ENCODE measurements at places on chromosomes 4 and X.

DNA sequence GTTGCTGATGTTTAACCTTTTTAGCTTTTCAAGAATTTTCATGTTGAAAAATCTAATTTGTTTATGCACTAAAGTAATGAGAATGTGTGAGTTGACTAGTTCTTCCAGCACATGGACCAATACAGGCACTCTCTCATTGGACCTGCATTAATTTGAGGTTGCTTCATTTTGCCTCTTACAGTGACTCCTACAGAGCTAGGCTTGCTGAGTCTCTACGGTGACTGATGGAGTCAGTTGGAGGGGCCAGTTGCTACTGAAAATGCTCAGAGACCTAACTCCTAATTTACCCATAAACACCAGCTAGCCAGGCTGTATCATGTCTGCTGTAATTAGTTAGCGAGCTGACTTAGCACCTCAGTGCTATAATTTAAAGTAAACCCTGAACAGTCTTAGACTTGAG lies 10.9 kb downstream of the MTHFD2L start:
- DNase-seq = no peak

DNA sequence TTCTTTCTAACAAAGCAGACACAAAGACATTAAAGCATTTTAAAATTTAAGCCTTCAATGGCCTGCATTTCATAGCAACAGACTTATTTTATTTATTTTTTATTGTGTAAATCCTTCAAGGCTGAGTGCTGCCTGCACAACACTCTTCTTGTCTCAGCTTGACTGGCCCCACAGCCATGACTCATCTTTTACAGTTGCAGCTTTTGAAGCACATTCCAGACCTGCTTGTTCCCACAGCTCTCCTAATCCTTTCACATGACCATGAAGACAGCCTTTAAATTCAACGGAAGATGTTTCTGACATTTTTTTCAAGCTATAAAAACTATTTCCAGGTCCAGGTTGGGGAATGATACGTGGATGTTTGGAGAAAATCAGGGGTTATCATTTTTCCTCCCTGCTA lies 276.9 kb upstream of the TACR3 start:
- DNase-seq = peak; percentile 94

DNA sequence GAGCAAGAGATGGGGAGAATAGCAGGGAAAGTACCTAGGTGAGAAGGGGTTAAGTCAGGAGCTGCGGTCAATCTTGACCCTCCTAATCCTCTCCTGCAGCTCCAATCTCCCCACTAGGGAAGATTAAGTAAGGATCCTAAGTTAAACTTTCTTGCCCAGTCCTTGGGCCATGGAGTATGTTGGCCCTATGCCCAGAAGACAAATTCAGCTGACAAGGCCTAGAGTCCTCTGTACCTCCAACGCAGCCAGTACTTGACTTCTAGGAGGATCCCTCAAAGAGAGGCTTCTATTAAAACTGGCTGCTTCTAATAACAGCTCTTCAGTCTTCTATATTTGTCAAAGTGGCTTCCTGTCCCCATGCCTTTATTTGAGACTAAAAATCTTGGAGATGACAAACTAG lies 1.4 kb downstream of the CLDN2 start:
- DNase-seq = no peak

DNA sequence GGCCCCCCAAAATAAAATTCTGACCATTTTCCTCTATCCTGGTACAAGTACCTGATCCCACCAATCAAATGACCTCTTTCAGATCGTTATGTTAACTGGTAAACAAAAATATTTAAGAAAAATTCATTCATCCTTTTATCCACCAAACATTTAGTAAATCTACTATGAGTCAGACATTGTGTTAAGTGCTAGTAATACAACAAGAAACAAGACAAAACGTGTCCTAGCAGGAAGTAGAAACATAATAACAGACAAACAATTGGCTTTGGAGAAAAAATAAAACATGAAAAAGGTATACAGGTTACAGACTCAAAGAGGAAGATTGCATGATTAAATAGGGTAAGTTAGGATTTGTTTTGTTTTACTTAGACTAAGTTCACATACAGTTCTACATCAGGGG lies 43.7 kb downstream of the ANTXR2 start:
- DNase-seq = peak; percentile 41

GRCh38 chr4:52873191-52873590 lies 11.1 kb downstream of the RASL11B start:
- DNase-seq = peak; percentile 60

- DNase-seq = no peak
Measured at GRCh38 chrX:115134382-115134781, 54.8 kb upstream of the RBMXL3 start.

- DNase-seq = no peak
Measured at GRCh38 chr4:169018406-169018805, 8.4 kb upstream of the CBR4 start.

GRCh38 chr4:159684061-159684460 lies 581.2 kb downstream of the RAPGEF2 start:
- peak; percentile 29 for DNase-seq

- DNase-seq = no peak
Measured at GRCh38 chr4:147090486-147090885, 144.8 kb upstream of the TTC29 start.

GRCh38 chr4:27218013-27218412 lies 357.4 kb downstream of the STIM2 start:
- peak; percentile 35 for DNase-seq

DNA sequence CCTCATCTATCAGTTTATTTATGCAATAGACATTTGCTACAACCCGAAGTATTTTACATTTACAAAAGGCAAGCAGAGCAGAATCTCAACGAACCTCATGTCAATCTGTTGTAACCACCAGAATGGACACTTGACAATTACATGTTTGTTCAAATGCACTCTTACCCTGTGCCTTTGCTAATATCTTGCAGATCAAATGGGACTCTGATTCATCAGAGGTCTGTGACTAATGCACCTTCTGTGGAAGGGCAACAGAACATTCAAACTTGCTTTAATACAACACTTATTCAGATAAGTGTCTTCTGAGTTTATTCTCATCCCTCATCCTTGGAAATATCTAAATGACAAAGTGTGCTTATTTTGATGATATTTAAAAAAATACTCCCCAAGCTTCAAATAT lies 644.7 kb upstream of the PCDH10 start:
- peak; percentile 53 for DNase-seq

DNA sequence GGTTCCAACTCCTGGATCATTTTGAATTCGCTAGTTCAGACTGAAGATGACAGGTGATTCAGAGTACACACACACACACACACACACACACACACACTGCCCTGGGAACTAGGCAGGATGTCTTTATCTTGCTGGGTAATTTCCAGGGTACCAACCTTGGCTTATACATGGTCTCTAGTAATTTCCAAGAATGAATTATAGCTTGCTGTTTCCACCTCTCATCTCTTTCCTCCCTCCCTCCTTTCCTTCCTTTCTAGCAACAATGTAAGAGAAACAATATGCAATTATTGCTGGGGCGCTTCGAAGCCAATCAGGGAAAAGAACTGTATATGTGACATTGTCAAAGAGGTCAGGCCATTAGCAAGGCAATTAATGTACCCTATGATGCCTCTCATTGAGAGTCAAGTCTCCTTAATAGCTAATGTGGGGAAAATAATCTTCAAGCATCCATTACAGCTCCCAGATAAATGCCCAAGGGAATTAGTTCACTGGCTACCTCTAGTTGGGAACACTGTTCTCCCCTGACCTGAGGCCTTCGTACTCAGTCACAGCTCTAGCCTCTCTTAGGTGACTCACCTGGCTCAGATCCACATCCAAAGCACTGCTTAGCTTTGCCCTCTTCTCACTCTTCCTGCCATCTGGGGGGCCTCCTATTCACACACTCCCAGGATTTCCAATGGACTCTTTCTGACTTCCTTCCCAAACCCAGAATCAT lies 311.5 kb downstream of the PPP1R2C start:
- DNase-seq = peak; percentile 18

GRCh38 chr4:153273751-153274150 lies 69.5 kb downstream of the TRIM2 start:
- no peak for DNase-seq

GRCh38 chr4:15368856-15369255 lies 59.0 kb upstream of the C1QTNF7 start:
- peak; percentile 28 for DNase-seq

DNA sequence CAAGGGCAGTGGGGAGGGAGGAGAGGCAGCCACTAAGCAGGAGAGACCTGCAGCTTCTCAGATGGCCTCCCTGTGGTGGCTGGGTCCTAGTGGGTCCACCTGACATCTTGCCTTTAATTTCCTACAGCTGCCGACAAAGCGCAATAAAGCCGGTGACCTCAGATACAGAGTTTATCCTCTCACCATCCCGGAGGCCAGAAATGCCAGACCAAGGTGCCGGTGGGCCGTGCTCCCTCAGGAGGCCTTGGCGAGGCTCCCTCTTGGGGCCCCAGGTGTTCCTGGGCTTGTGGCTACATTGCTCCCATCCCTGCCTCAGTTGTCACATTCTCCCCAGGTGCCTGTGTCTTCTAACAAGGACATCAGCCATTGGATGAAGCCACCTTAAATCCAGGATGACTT lies 103.0 kb downstream of the ADRA2C start:
- no peak for DNase-seq

GRCh38 chrX:39752815-39753214 lies 344.9 kb downstream of the BCOR start:
- no peak for DNase-seq

- no peak for DNase-seq
Measured at GRCh38 chr4:15674926-15675325, 6.7 kb upstream of the FAM200B start.

DNA sequence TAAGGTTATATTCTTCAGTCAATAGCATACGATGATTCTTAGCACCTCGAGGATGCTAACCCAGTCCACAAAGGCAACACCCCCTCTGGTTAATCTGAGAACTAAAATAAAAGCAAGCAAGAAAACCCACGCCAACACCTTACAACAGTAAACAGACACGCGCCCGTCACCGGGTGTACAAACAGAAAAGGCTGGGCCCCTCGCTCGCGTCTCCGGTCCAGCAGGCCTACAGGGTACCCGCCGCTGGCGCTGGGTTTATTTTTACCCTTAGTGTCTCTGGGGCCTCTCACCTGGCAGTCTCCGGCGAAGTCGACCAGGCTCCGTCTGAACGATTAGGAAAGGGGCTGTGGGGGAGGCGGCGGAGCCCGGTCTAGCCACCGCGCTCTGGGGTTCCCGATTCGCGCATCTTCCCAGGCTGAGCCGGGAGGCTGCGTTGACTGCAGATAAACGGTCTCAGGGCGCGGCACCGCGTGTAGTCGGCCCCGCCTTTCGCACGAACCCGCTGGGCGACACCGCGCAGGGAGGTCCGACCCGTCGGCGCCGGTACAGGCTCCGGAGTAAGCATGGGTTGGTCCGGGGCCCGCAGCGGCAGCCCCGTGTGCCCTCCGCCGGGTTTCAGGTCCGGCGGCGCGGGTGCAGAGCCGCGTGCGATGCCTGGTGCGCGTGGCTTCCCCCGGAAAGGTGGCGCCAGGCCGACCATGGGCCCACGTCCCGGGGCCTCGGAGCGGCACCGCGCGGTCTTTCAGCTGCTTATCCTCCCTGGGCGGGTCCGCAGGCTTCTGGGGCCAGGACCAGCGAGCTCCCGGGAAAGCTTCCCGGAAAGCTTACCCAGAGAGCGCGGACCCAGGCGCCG lies 441 bp downstream of the SLC9B2 start:
- peak; percentile 67 for DNase-seq

- DNase-seq = peak; percentile 42
Measured at GRCh38 chrX:35380808-35381700, 417.1 kb upstream of the MAGEB16 start.

- no peak for DNase-seq
Measured at GRCh38 chr4:115076691-115077090, 36.7 kb downstream of the NDST4 start.

- no peak for DNase-seq
Measured at GRCh38 chr4:89307446-89308160, at the start of gene GPRIN3. TSS of gene GPRIN3 (minus strand) at chr4:89307800. CDS start at chr4:89250110, 57,690 bp downstream.

DNA sequence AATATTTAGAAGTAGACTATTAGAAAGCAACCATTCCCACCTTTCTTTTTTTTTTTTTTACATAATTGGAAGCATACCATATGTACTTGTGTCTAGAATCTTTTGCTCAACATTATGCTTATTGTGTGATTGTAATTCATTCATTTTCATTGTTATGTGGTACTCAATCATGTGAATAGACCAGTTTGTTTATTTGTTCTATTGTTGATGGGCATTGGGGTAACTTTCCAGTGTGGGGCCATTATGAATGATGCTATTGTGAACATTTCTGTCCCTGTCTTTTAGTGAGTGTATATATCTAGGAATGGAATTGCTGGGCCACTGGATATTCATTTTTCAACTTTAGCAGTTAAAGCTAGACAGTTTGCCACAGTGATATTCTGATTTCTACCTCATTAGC lies 62.5 kb upstream of the MCUB start:
- DNase-seq = no peak

GRCh38 chrX:120560405-120560841 lies 339 bp downstream of the CUL4B start:
- peak; percentile 35 for DNase-seq

DNA sequence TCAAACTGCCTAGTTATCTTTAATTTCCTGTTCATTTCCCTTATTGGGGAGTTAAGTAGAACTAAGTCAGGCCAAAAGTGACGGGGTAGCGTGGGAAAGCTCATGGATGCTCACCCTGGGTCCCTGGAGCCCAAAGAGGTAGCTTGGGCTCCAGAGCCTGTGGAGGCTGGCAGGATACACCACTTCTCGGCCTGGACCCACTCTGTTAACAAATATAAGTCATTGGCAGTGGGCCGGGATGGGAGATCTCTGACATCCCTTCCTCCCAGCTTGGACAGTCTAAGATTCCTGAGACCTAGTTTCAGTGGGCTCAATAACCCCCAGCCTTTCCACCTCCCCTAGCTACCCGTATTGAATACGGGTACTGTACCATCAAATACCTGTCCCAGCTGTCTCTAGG lies 106.1 kb downstream of the EFNB1 start:
- DNase-seq = no peak

DNA sequence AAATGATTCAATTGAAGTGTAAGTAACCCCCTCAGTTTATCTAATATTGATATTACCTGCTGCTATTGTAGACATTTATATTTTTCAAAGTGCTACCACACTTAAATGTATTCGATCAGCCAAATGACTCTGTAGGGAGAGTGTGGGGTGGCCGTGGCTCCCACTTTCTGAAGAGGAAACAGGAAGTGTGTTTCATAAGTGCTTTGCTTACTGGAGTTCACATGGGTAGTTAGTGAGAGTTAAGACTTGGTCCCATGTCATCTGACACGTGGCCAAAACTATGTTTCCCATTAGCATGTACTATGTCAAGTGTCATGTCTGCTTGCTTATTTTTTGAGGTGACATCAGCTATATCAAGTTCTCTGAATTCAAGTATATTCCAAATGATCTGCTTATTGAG lies 308.1 kb upstream of the GATB start:
- no peak for DNase-seq

DNA sequence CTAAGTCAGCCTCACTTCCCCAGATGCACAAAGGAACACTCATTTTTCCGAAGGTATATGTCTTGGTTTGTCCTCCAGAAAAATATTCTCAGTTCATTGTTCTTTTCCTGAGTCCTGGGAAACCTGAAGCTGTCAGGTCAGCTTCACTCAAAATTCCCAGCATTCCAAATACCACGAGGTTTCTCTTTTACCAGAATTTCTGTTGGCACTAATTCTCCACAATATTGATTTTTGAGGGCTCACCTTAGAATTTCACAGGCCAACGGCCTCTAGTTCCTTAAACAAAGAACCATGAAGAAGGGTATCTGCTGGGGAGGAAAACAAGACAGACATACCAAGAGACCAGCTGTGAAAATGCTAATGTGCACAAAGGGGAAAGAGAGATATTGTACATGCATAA lies 8.0 kb upstream of the MAGEB5 start:
- DNase-seq = no peak
